Ovary (tissue), 10 donors: ENCODE measurements at places on chromosomes 13 and 19. TPM values are rescaled to one million over a fixed set of nuclear protein-coding genes. Genes with fewer than 3 reads are reported as not detected.

GRCh38 chr19:42121036-42121621 is 11.1 kb downstream of the POU2F2 start:
- no peak for DNase-seq

The NPAS1 gene
- 0.31 TPM for polyA plus RNA-seq

The C19orf33 gene
- polyA plus RNA-seq, result 7.9 TPM

DNA sequence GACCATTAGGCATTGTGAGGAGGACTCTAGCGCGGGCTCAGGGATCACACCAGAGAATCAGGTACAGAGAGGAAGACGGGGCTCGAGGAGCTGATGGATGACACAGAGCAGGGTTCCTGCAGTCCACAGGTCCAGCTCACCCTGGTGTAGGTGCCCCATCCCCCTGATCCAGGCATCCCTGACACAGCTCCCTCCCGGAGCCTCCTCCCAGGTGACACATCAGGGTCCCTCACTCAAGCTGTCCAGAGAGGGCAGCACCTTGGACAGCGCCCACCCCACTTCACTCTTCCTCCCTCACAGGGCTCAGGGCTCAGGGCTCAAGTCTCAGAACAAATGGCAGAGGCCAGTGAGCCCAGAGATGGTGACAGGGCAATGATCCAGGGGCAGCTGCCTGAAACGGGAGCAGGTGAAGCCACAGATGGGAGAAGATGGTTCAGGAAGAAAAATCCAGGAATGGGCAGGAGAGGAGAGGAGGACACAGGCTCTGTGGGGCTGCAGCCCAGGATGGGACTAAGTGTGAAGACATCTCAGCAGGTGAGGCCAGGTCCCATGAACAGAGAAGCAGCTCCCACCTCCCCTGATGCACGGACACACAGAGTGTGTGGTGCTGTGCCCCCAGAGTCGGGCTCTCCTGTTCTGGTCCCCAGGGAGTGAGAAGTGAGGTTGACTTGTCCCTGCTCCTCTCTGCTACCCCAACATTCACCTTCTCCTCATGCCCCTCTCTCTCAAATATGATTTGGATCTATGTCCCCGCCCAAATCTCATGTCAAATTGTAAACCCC is 2.8 kb upstream of the CEACAM5 start:
- DNase-seq, result no peak

- DNase-seq, result no peak
These were observed 214.9 kb downstream of the KCNRG start for GRCh38 chr13:50229960-50230661.
